ENCODE measurements at places on chromosomes 11 and 22.

GRCh38 chr22:25169278-25170031 lies 30.2 kb upstream of the CRYBB3 start:
- DNase-seq, result no peak

DNA sequence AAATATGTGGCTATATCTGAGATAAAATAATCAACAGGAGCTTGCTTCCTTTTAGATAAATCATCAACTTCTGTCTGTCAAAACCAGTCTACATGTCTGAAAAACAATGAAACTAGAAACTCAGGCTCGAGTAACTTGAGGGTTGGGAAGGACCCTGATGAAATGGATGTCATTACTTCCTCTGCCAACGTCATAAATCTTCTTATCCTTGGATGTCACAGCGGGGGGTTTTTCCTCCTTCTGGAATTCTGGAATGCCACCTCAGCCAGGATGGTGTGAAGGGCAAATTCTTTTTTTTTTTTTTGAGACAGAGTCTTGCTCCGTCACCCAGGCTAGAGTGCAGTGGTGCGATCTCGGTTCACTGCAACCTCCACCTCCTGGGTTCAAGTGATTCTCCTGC lies 13.4 kb downstream of the LGR4 start:
- no peak for DNase-seq

DNA sequence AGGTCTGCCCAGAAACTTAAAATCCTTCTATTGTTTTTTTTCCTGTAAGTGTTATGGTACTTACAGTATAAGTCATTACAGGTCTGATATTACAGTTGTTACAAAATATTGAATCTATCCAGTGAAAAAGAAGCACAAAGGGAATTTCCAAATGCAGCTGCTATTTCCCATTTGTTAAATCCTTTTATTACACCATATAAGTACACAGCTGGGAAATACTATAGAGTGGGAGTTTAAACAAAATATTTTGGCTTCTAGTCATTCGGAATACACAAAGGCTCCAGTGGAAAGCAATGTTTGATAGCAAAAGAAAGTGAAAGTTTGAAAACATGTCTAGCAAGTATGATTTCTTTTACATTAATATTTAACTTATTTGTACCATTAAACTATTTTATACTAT lies 18.0 kb downstream of the SOX6 start:
- DNase-seq, result no peak

GRCh38 chr22:49426618-49427266 lies 400.9 kb downstream of the BRD1 start:
- DNase-seq, result no peak

DNA sequence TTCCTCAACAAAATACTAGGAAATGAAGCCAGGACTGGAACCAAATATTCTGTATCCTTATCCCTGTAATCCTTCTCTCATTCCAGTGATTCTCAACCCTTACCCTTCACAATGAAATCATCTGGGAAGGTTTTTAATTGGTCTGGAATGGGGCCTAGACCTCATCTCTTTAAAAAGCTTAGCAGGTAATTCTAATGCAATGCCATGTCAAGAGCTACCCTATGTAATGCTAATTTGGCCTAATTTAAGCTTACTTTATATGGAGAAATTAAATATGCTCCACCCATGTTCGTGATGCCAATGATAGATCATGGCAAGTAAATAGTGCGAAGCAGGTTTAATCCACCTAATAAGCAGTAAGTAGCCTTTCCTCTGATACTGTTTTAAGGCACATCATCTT lies 101.7 kb downstream of the SGSM3 start:
- no peak for DNase-seq

GRCh38 chr11:100823360-100823759 lies 136.3 kb downstream of the ARHGAP42 start:
- no peak for DNase-seq

DNA sequence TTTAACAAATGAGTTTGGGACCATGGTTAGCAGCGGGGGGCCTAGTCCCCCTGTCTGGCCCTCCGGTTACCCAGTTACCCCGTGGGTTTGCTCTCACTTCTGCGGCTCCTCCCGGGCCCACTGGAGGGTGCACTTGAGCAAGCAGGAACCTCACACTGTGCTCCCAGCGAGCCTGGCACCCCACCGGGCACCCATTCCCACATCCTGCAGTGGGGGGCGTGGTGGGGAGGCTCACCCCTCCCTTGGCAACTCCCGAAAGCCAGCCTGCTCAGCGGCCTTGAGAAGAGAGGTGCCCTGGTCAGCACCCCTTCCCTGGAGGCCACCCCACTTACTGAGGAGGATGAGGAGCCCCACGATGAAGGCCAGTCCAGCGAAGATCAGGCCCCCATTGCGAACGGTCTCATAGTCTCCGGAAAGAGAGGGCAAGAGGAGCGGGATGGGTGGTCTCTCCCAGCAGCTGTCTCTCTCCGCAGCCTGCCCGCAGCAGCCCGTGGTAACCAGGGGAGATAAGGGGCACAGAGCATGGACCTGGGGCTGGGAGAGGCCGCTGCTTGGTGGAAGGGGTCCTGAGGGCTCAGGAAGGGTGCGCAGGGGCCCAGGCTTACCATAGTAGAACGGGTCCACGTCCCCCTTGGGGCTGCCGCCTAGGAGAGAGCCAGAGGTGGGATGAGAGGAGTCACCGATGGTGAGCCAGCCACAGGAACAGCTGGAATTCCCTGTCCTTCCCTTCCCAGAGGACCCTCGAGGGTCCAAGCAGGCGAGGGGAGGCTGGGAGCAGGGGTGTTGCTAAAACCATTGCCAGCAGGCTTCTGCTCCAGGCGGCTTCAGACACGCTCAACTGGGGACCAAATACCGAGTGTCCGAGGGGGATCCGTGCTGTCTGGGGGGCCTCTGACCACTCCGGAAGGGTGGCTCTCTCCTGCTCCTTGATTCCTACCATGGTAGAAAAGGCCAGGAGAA lies 2.2 kb downstream of the FXYD2 start:
- peak; percentile 30 for DNase-seq

- no peak for DNase-seq
These were observed 15.9 kb downstream of the MED15 start for GRCh38 chr22:20523086-20523983.

GRCh38 chr11:131987703-131988102 lies 617.3 kb downstream of the NTM start:
- peak; percentile 10 for DNase-seq

- no peak for DNase-seq
These were observed 60.9 kb upstream of the HSPA8 start for GRCh38 chr11:123122852-123123251.

GRCh38 chr11:6657346-6657745 lies 1.7 kb upstream of the DCHS1 start:
- DNase-seq, result no peak

DNA sequence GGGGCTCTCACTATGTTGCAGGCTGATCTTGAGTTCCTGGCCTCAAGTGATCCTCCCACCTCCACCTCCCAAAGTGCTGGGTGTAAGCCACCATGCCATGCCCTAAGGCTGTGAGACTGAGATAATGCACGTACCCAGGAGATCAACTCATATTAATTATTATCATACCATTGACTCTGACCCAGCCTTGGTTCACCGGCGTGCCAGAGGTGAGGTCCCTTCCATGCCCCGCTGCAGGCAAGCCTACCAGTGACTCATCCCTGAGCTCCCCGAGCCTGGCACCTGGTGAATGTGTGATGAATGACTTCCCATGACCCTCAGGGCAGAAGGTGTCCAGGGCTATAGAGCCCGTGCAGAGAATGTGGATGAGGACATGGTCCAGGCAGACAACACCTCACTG lies 12.1 kb downstream of the GAL3ST1 start:
- peak; percentile 20 for DNase-seq

- DNase-seq, result no peak
These were observed 91.2 kb downstream of the PPP6R3 start for GRCh38 chr11:68551777-68552176.

DNA sequence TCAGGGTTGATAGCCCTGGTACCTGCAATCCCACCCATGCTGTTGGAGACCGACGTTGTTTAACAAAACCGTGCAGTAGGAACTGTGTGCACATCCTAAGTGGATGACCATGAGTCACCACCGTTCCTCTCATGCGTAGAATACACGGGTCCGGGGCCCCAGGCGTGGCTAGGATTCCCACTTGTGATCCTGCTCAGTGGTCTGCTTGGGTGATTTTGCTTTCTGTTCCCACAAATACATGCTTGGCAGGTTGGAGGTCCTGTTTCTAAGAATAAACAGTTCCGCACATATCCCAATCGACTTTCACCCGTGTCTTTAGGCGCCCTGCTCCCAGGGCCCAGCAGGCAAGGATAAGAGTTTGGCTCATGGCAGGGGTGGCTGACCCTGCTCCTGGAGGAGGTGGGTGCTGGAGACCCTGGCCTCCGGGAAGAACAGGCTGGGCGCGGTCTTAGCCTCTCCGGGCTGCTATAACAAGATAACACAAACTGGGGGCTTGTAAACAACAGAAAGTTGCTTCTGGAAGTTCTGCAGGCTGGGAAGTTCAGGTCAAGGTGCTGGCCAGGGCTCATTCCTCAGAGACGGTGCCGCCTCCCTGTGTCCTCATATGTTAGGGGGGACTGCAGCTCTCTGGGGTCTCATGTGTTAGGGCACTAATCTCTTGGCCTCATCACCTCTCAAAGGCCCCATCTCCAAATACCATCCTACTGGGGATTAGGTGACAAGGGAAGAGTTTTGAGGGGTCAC lies 1028.3 kb downstream of the BRD1 start:
- no peak for DNase-seq

DNA sequence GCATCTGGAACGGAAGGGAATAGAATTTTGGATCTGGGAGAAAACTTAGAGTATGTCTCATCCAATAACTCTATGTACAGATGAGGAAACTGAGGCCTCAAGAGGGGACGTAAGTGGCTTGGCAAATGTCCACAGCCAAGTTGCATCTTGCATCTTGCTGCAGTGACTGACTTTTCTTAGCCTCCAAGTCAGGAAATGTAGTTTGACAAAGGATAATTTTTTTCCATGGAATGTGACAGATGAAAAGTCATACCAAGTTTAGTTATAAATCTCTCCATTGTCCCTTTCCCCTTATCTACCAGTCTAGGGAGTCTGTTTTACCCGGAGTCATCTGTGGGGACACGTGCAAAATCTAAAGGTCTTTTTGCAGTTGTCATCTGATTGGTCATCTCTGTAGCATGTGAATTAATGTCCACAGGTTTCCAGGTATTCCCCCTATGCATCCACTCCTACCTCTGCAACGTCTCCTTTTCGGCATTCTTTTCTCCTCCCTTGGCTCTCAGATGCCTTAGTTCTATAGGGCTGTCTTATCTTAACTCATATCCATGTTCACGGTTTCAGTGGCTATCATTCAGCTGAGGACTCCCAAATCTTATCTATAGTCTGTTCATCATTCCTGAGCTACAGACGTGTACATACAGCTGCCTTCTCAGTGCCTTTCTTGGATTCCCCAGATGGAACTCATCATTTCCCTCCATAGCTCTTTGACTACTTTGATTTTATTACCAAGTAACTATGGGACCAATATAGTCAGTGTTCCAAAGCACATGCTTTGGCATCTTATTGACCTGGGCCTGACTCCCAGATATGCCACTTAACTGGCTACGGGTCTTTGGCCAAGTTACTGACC lies 139.5 kb upstream of the TIMP3 start:
- peak; percentile 70 for DNase-seq

DNA sequence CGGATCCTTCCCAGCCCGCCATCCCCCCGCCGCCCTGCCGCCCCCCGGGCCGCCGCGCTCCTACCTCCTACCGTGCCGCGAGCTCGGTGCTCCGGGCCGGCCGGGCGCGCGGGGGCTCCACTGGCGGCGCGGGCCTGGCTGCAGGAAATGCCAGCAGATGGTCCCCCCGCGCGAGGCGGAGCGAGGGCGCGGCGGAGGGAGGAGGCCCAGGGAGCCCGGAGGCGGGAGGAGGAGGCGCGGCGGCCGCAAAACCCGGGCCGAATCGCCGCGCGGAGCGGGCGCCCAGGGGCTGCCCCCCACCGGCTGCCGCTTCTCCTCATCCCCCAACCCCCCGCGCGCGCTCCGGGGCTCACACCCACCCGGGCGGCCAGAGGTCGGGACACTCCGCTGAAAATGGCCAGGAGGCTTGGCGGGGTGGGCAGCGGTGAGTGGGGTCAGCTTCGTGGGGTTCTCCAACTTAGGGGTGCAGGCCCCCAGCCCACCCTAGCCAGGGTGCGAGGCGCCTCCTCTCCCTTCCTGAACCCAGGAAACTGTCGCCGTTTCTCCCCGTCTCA lies at the start of gene OSBPL5:
Gene OSBPL5, minus strand, starts transcription at position 159 of the 554 bp plus-strand sequence. CDS start 36,162 bp downstream, outside the sequence.
- DNase-seq, result peak; percentile 80

- no peak for DNase-seq
These were observed 65.3 kb downstream of the ST3GAL4 start for GRCh38 chr11:126420698-126421256.

DNA sequence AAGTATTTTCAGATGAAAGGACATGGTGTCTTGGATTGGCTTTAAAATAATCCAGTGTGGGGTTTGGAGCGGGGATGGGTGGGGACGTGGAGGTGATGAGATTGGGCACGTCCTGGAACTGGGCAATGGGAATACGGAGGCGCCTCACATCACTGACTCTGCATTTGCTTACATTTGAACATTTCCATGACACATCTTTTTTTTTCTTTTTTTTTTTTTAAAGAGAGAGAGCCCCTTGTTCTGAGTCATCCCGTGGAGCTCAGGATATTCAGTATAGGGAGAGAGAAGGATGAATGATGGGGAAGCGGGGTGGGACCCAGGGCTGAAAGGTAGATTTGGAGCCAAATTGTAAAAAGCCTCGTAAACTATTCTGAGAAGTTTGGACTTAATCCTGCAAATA lies 142.7 kb downstream of the FBXO7 start:
- DNase-seq, result peak; percentile 80

DNA sequence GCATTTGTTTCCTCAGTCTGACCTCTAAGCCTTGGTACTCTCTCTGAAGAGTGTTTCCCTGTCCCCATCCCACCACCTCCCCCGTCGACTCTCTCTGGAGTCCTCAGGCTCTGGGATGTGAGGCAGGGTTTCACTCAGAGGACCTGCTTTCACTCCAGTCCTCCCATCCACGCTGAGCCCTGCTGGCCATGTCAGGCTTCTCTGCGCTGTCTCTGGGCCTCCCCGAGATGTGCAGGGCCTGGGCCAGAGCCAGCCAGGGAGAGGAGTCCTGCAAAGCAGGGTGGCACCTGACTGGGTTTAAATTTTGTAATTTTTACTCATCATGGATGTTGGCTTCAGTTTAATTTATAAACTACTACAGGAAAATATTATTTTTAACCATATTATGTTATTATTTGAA lies 3.3 kb downstream of the SCGB2A2 start:
- no peak for DNase-seq

- no peak for DNase-seq
These were observed 19.3 kb downstream of the ZC3H7B start for GRCh38 chr22:41320416-41321240.

- DNase-seq, result no peak
These were observed 66.2 kb upstream of the CCND1 start for GRCh38 chr11:69574608-69575255.

DNA sequence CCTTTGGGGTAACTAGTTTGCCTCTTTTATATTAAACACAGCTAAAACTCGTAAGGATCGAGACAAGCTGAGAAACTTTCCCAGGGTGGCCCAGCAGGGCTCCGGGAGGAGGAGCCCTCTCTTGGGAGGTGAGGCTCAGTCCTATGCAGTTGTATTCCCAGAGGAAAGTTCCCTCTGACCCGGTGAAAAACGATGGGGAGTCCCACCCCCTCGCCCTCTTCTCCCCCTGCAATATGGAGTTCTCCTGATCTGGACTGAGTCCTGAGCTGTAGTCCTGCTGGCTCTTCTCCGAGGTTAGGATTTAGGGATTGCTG lies 1.3 kb downstream of the NTM start:
- no peak for DNase-seq

- DNase-seq, result no peak
These were observed 4.1 kb downstream of the SUN2 start for GRCh38 chr22:38751422-38752346.
